ENCODE measurements at places on chromosomes 12 and 14.
A peak's percentile ranks its signal among the peaks of the same experiment; 100 is the strongest.

DNA sequence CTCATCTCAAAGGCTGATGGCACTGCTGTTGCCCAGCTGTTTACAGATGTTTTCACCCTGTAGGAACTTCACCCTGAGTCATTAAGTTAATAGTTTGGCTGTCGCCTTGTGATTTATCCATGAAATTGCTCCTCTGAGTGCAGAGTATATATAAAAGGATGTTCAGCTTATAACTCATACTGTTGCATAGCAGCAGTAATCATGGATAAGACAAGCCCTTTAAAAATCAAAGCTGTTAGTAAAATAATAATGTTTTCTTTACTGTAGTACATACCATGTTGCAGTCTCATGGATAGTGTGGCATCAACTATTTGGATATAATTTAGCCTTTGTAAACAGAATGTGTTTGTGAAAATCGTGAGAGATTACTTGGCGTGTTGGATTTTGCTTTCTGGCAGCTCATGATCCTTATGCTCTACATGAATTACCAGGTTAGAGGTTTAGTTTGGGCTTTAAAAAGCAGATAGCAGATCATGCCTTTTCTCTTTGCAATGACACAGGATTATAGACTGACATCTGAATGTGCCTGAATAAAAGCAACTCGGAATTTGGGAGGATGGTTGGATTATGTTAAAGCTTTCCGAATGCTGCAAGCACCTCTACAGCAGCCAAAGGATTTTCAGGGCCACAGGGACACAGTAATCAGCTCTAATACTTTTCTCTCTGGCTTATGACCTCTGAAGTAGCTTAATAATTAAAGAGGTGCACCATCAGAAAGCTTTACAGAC is 279.7 kb upstream of the ATP2B1 start:
- no peak for DNase-seq

DNA sequence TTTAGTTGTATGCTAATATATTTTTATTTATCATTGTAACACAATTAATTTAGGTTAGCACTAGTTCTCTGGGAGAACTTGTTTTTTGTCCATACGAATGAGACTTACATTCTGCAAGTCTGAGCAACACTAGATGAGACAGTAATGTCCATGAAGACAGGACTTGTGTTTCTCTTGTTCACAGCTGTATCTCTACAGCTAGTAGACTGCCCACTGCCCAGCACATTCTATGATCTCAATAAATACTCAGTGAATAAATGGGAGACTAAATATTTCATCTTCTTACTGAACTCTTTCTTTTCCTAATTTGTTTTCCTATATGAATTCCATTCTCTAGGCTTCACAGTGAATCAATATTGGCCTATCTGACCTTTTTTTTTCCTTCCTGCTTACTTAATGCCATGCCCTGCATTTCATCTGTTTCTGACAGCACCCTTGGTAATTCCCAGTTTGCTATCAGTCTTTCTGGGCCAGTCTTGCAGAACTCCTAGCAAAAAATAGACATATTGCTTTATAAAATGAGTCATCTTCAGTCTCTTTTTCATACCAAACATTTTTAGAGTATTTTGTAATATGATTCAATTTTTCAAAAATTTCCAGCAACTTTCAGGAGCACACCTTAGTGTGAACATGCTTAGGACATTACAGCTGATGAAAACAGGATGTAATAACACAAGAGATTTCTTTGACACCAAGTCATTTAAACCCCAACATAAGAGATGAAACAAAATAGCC is 185.5 kb upstream of the ATP2B1 start:
- no peak for DNase-seq

DNA sequence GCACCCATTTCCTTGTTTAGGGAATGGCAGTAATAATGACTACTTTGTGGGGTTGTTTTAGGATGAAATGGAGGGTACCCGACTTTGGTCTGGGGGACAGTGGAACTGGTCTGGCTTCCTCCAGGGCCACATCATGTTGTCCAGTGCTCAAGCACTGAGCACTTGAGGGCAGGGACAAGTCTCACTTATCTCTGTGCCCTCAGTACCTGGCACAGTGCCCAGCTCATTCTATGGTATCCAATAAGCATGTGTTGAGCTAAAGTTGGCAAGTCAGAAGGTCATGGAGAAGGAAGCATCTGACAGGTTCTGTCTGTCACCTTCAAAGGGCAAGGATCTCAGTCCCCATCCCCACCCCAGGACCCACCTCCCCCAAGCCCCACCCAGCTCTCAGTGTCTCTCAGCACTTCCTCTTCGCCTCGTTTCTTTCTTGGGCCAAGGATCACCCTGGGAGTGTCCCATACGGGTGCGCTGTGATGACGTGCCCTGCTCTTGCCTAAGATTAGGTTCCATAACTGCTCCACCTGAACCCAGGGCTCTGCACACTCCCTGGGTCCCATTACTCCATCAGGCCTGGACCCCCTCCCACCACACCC is 24.3 kb upstream of the TMEM106C start:
- no peak for DNase-seq

DNA sequence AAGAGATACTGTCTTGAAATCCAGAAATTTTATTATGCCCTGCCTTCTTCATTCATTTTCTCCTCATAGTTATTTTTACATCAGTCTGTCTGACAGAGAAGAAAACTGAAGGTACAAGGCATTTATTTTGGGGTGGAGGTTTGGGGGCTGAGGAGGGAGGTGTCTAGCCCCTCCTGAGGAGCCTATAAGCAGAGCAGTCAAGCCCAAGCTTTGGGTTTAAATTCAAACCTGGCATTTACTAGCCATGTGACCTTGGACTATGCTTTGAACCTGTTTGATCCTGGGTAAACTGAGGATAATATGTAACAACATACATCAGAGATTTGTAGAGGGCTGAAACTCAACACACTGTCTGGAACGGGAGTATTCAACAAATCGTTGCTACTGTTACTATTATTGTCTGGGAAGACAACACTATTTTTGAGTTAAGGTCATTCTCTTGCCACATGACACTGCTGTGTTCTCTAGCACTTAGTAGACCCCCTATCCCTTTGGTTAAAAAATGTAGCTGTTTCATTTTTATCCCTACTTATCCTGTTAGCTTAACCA is 66.1 kb upstream of the STRN3 start:
- no peak for DNase-seq

DNA sequence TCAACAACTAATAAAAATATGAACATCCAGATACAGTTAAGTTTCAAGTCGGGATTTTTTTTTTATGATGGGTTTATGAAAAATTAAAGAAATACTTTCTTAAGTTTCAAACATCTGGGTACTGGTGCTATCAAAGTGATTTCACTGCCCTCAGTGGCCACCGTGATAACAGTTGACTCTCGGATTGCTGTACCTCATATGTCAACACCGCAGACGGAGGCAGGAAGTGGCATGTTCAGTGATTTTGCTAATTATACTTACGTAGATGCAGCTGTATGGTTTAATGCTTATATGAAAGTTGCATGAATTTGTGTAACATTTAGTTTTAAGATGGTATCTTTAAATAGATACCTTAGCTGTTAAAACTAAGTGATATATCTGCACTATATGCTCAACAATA is 20.8 kb upstream of the FBLN5 start:
- peak; percentile 22 for DNase-seq

DNA sequence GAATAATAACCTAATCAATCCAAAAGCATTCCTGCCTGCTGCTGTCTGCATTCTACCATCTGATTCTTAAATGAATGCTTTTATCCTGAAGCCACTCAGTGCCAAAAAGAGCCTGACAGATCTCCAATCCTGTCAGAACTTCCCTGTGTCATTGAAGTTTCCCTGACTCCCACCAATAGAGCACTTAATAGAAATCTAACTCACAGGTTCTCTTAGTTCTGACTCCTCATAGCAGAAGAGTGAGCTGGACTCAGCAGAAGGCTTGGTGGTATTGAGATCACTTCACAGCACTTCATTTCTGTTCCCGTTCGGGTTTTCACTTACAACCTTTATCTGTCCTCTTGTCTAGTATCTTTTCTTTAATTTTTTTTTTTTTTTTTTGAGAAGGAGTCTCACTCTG is 102.6 kb downstream of the OTOGL start:
- DNase-seq = no peak

DNA sequence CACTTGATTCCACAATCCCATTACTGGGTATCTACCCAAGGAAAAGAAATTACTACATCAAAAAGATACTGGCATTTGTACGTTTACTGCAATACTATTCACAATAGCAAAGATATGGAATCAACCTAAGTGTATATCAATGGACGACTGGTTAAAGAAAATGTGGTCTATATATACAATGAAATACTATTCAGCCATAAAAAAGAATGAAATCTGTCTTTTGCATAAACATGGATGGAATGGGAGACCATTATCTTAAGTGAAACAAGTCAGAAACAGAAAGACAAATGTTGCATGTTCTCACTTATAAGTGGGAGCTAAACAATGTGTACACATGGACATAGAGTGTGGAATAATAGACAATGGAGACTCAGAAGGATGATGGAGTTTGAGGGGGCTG is 5.0 kb upstream of the OS9 start:
- no peak for DNase-seq

- DNase-seq = no peak
Measured at GRCh38 chr12:50825372-50825838, 17.3 kb upstream of the TMPRSS12 start.

- DNase-seq = no peak
Measured at GRCh38 chr14:85248881-85249635, 280.9 kb upstream of the FLRT2 start.

- DNase-seq = no peak
Measured at GRCh38 chr14:61417883-61418455, 96.6 kb downstream of the PRKCH start.

DNA sequence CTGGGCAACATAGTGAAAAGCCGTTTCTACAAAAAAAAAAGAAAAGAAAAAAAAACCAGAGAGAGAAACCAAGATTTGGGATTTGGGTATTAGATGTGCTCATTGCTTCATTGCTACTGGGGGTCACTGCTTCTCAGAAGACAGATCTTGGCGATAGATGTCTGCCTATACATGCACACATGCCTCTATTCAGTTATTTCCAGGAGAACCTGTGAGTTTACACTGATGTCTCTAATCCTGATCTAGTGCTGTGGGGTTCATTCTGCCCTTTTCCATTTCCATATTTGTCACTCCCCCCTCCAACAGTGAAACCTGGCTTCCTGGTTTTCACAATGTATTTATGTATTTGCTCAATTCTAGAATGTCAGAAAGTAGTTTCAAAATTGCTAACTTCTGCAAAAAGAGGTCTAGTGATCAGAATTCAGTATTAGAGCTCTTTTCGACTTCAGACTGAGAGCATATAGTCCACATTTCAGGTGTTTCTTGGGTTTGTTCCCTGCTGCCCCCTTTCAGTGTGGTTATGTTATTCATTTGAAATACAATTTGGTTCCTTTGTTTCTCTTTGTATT is 111.0 kb downstream of the SLC25A47 start:
- no peak for DNase-seq

DNA sequence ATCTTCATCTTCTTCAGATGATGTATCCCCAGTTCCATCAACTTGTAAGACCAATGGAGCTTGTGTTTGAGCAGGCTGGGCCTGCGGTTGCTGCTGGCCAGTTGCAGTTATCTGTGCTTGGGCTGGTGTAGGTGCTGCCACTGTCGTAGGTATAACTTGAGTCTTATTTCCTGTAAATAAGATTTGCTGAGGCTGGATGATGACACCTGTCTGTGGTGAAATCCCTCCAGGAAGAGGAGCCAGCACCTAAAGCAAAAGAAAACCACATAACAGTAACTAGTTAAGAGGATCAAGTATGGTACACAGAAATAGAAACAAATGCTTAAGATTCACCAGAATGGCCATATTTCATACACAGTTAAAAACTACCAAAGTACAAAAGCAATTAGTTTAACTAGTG is 28.2 kb downstream of the GTF2A1 start:
- DNase-seq = no peak

GRCh38 chr14:96125536-96125935 is 79.1 kb upstream of the BDKRB2 start:
- DNase-seq = no peak

GRCh38 chr12:130663514-130663913 is 52.6 kb downstream of the RIMBP2 start:
- no peak for DNase-seq

DNA sequence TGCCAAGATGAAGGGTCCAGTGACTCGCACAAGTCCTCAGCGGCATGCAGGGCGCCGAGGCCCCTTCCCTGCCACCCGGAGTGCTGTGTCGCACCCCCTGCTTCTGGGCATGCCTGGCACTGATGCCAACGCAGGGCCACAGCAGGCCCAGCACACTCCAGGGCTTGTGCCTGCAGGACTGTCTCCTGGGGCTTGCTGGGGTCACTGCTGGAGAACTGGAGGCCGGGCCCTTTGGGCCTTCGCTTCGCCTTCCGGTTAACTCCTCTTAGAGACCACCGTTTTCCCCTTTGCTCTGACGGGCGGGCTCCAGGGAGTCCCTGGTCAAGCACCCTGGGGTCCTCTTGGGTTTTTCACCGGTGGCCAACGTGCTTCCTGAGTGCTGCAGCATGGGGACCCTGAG is 79.6 kb downstream of the WDR20 start:
- no peak for DNase-seq

DNA sequence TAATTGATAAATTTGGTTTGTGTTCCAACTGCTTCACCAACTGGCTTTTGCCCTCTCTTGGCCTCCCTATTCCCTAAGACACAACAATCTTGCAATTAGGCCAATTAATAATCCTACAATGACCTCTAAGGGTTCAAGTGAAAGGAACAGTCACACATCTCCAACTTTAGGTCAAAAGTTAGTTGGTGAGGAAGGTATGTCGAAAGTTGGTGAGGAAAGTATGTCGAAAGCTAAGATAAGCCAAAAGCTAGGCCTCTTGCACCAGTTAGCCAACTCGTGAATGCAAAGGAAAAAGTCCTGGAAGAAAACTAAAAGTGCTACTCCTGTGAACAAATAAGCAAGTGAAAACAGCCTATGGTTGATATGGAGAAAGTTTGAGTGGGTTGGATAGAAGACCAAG is 32.6 kb downstream of the EGLN3 start:
- no peak for DNase-seq

DNA sequence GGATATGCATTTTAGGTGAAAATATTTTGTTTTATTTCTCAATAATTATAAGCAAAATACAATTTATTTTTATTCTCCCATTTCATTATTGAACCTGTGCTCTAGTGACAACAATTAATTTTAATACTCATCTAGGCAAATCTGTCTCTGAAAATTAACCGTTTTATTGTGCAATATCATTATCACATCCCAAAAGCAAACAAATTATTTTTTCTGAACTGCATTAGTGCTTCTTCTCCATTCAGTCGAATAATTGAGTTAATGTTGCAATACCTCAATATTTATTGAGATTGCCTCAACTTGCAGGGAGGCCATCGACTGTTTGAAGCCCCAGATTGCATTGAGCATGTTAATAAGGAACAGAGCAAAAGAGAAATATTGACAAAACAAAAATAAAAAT is 303.2 kb upstream of the LRFN5 start:
- DNase-seq = no peak
